ENCODE measurements at places on chromosomes 11 and 22. TPM values are rescaled to one million over a fixed set of nuclear protein-coding genes. Genes with fewer than 3 reads are reported as not detected.

DNA sequence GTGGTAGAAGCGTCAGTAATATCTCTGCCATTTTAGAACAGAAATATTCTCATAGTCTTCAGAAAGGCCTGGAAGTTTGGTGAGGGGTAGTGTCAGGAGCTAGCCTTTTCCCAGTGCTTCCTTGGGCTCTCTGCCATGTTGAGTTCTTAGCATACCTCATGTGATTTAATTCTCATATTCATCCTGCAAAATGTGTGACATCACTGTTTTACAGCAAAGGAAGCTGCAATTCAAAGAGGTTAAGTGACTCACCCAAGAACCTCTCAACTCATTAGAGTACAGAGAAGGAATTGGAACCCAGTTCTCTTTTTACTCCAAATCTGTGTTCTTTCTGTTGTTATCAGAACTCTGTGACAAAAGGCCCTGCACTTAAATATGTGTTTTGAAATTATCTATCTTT, 72.1 kb downstream of the RNF169 start:
- ATAC-seq: no peak

DNA sequence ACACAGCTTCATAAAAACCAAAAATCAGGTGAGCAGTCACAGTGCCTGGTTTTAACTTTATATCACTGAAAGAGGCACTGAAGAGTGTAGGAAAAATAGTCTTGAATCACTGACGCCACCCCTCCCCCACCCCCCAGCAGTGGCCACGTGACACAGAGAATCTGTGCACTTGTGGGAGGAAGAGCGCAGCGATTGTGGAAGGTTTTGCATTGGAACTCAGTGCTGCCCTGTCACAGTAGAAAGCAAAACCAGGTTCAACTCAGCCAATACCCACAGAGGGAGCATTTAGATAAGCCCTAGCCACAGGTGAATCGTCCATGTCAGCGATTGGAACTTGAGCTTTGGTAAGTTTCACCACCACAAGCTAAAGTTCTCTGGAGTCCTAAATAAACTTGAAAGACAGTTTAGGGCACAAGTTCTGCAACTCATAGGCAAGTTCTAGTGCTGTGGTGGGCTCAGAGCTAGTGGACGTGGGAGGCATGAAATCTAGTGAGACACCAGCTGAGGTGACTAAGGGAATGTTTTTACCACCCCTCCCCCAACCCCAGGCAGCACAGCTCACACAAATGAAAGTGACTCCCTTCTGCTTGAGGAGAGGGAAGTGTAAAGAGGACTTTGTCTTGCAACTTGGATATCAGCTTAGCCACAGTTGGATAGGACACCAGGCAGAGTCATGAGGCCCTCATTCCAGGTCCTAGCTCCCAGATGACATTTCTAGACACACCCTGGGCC, 13.3 kb downstream of the OR52B2 start:
- ATAC-seq: no peak

- ATAC-seq: peak; percentile 73
Measured at GRCh38 chr22:46829941-46830715, 67.7 kb downstream of the TBC1D22A start.

DNA sequence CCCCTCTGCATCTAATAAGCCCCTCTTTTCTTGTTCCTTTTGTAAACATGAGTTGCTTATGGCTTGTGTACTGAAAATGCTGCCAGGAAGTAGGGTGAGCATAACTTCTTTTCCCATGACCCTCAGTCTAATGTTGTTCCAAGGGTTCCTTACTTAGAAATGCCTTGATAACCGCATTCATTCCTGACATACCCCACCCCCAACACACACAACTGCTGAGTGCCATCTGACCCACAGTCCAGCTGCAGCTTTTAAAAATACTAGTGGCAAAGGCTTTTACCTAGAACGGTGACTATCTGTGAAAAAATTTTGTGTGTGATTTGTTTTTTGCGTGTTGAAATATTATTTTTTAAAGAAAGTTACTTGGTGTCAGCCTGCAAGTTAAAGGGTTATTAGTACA, 52.6 kb downstream of the ARHGAP42 start:
- peak; percentile 18 for ATAC-seq

GRCh38 chr11:100757646-100758045, 70.6 kb downstream of the ARHGAP42 start:
- no peak for ATAC-seq

DNA sequence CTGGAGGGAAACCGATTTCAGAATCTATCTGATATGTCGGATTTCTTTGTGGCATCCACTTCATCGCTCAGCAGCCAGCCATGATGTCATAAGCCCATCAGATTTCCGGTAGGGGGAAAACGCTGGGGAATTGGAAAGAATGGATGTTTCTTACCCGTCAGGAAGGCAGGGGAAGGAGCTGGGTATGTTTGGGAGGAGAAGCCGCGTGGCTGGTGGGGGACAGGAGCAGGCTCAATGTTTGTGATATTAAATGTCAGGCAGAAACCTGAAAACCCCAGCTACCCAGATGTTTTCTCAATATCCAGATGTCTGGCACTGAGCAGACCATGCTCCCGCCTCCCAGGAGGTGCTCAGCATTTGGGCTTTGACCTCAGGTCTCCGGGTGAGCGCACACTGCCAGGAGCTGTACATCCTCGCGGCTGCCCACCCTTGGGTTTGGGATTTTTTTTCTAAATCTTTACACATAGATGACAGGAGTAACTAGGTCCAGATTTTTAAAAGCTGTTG, 67.5 kb downstream of the NFAM1 start:
- no peak for ATAC-seq

DNA sequence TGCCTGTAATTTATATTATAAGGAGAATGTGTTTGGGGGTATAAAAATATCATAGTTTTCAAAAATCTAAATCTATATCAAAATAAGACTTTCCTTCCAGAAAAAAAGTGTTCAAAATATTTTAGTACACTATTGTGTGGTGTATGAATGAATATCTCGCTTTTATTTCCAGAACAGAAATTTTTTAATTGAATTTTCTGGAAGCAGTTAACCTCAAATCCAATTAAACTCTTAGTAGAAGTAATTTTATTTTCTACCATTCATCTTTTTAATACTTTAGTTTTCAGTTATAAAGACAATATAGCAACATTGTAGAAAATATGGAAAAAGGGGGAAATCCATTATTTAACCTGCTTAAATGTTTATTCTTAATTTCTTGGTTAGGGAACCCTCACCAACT, 58.7 kb downstream of the ACER3 start:
- ATAC-seq: no peak

- ATAC-seq: peak; percentile 46
Measured at GRCh38 chr22:19766511-19767426, 6.2 kb downstream of the TBX1 start.

GRCh38 chr11:86873573-86874083, 73.3 kb downstream of the PRSS23 start:
- no peak for ATAC-seq

GRCh38 chr22:40036126-40036525, 41.4 kb downstream of the FAM83F start:
- ATAC-seq: no peak

GRCh38 chr11:12090061-12090591, 20.3 kb upstream of the MICAL2 start:
- no peak for ATAC-seq

DNA sequence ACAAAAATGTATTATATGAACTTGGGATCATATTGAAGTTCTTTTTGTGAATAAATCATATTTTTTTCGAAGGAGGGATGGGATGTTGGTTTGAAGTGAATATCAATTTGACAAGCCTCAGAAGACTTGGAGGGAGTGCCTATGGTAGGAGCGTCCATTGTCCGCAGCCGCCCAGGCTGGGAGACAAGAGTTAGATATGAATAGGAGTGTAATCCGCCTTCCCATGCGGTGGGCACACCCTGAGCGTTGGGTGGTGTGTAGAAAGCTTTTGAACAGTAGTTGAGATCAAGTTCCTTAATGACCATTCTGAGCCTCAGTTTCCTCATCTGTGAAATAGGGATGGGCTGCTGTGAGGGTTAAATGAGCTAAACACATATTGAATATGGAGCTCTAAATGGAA, 7.0 kb downstream of the CD82 start:
- no peak for ATAC-seq

DNA sequence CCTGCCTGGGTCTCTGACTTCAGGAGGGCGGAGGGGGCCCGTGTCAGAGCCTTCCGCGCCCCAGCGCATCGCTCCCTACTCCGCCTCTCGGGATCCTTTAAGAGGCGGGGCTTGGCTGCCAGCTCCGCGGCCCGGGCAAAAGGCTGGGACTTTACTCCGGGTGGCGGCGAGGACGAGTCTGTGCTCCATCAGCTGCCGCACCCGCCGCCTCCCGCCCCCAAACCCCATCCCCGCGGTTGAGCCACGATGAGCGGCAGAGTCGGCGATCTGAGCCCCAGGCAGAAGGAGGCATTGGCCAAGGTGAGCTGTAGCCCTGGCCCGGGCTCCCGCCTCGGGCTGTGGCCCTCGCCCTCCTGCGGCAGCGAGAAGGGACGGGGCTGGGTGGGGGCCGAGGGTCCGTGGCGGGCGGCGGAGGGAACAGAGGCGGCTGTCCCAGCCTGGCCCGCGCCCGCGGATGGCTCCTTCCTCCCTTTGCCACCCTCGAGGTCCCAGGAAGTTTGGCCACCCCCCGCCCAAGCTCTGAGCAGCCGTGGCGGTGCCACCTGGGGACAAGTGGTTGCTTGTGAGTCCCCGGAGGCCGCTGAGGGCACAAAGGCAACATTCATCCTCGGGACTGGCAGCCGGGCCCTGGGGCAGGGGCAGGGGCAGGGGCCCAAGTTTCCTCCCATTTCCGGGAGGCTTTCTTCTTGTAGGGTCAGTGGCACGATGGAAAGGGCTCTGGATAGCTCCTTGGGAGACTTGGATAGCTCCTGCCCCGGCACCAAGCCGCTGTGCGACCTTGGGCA, at the start of gene SEC14L2:
SEC14L2 (plus strand) TSS at position 148 of the 785 bp plus-strand sequence; CDS start at position 247, 99 bp downstream.
- ATAC-seq: peak; percentile 86

DNA sequence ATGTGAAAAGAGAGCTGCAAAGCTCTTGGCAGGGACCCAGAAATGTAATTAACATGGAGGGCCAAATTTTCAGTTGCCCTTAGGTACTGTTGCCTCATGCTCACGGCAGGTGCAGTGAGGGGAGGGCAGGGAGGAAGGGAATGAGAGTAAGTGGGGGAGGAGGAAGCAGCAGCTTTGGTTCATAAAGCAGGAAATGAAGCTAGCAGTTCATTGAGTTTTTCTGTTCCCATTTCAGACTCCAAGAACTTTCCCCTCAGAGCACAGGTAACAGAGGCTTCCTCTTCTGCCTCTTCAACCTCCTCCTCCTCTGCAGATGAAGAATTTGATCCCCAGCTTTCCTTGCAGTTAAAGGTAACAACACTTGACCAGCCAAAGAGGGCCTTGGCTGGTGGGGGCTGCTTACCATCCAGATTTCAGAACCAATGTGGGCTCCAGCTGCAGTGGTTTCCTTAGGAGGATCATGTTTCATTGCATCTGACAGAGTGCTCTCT, 57.9 kb upstream of the PARVA start:
- ATAC-seq: no peak

GRCh38 chr11:45794169-45794568, 10.8 kb upstream of the SLC35C1 start:
- no peak for ATAC-seq

- ATAC-seq: no peak
Measured at GRCh38 chr11:57390535-57390934, at the start of gene PRG2. Gene PRG2 (minus strand): TSS chr11:57390650. CDS start chr11:57389944, 706 bp downstream.

- ATAC-seq: no peak
Measured at GRCh38 chr22:37547251-37547741, 13.0 kb upstream of the CDC42EP1 start.

- ATAC-seq: no peak
Measured at GRCh38 chr11:86491027-86491426, 116.3 kb downstream of the CCDC81 start.

DNA sequence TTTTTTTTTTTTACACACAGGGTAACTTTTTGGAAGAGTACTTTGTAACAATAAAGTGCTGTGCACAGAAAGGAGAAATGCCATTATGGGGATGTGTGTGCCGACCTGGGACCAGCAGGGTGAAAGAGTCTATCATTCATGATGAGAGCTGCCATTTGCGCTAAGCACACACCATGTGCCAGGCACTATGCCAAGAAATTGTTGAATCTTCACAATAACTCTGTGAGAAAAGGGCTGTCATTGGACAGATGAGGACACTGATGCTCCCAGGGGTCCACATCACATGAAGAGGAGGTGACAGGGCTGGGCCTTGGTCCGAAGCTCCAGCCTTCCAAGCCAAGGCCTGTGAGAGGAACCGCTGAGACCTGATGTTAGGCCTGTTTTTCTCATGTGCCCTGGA, 5.6 kb downstream of the DUSP18 start:
- ATAC-seq: no peak

- ATAC-seq: no peak
Measured at GRCh38 chr11:6476571-6476970, 2.8 kb upstream of the TRIM3 start.

- no peak for ATAC-seq
Measured at GRCh38 chr22:23777776-23778576, 5.3 kb downstream of the MMP11 start.

GRCh38 chr11:10492084-10492483, 37.0 kb downstream of the AMPD3 start:
- no peak for ATAC-seq

GRCh38 chr11:73143126-73143838, 1.2 kb upstream of the FCHSD2 start:
- no peak for ATAC-seq

DNA sequence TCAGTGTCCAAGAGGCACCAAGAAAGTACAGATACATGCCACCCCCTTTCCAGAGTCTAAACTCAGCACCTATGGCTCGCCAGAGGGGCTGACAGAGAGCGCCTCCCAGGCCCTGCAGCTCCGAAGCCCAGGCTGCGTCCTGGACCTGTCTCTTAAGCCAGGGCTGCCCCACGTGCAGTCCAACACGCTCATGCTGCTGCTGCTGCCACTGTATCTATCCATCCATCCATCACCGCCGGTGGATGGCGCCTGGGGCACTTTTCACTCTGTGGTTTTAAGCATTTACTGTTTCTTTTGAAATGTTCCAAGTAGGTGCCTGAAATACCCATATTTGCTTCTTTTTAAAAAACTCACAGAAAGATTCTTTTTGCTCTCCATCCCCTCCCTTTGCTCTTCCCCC, 41.8 kb downstream of the MACROD1 start:
- ATAC-seq: no peak

- ATAC-seq: no peak
Measured at GRCh38 chr11:84824624-84825023, 802.5 kb downstream of the DLG2 start.

The GLYATL1 gene
- 4.1 TPM for total RNA-seq

The NRGN gene
- total RNA-seq: 1.4 TPM

The ARCN1 gene
- total RNA-seq: 87.9 TPM

The TRPC6 gene
- 0.30 TPM for total RNA-seq

The OR52K2 gene
- not detected for total RNA-seq

The OR2AG1 gene
- 0.24 TPM for total RNA-seq

The CEND1 gene
- total RNA-seq: 16.0 TPM

The FOSL1 gene
- total RNA-seq: 0.63 TPM

The TTC12 gene
- total RNA-seq: not detected

The LINC01488 gene
- 0.14 TPM for total RNA-seq

Data from motor neuron (in vitro differentiated cells).